Amygdala (tissue), 56 donors: ENCODE measurements at places on chromosomes 11 and 22.
A peak's percentile ranks its signal among the peaks of the same experiment; 100 is the strongest.

DNA sequence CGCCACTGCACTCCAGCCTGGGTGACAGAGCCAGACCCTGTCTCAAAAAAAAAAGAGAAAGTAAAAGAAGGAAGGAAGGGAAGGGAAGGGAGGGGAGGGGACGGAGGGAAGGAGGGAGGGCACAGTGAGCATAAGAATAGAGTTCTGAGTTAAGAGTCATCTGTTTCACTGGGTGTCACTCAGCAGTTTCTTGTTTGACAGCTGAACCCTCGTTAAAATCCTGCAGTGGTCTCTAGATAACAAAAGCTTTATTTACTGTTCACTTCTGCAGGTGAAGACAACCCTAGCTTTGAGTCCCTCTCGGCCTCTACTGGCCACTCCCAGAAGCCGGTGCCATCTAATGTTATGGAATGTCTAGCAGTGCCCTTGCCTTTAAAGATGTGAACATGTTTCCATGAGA, 71.2 kb downstream of the CLPB start:
- DNase-seq: no peak

GRCh38 chr11:71269603-71270511, 17.5 kb upstream of the SHANK2 start:
- DNase-seq: no peak

GRCh38 chr11:58659910-58660570, 37.6 kb downstream of the CNTF start:
- DNase-seq: no peak

GRCh38 chr11:88340366-88340935, 2.9 kb upstream of the CTSC start:
- no peak for DNase-seq

DNA sequence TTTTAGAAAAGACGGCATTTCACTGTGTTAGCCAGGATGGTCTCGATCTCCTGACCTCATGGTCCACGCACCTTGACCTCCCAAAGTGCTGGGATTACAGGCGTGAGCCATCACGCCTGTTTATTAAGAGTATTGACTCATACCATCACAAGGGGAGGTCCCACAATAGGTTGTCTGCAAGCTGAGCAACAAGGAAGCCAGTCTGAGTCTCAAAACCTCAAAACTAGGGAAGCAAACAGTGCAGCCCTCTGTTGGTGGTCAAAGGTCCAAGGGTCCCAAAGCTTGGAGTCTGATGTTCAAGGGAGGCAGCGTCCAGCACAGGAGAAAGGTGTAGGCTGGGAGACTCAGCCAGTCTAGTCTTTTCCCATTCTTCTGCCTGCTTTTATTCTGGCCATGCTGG, 32.8 kb upstream of the LDLRAD3 start:
- no peak for DNase-seq

DNA sequence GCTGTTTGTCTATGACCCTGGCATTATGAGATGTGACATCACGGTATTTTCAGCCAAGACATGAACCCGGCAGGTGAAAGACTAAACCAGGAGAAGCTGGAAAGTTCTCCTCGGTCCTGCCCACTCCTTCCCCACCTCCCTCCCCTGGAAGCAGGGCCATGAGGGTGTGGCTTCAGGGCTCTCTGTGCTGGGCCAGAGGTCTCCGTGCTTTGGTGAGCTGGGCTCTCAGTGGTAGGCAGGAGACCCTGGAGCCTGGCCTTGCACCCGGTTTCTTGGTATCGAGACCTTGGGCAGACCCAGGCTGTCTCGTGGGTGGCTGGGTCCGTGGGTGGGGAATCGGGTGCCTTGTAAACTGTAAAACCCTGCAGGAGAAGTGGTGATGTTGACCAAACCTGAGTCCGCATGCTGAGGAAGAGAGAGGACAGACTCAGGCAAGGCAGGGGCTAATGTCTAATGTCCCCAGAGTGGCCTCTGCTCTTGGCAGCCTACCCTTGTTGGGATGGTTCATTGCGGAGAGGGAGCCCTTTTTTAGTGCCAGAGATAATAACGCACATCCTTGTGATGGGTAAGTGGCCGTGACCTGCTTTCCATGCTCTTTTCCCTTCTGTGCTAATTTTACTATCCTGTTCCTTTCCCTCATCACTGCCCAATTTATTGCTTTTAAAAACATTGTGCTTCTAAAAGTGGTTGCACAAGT, 48.6 kb upstream of the PARVG start:
- DNase-seq: no peak

DNA sequence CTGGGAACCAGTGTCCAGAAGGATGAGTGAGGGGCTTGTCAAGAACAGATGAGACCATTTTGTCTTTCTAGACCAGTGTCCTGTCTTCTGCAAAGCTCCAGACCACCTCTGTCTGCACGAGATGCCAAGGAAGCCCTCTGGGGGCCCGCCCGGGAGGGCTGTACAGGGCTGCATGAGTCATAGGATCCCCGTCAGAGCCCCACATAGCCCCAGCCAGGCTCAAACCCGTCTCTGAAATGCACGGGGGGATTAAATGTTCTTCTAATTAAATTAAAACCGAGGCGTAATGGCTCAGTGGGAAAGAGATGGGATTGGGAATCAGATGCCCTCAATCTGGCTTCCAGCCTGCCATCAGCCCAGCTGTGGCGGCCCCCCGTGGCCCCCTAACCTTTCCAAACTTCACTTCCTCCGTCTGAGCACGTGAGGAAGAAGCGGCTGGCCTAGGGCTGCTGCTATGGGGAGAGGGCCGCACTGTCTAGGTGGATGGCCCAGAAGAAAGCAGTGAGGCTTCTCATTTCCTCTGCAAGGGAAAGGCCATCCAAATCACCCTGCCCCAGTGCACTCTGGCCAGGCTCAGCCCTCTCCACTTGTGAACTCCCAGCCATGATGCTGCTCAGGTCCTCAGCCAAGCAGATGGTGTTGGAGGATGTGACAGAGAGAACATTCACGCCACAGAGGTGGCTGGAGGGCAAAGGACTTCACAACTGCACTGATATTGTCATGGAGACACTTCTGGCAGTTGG, 32.8 kb downstream of the KCNQ1OT1 start:
- no peak for DNase-seq

- no peak for DNase-seq
Measured at GRCh38 chr11:44753961-44754645, 27.3 kb downstream of the TSPAN18 start.

DNA sequence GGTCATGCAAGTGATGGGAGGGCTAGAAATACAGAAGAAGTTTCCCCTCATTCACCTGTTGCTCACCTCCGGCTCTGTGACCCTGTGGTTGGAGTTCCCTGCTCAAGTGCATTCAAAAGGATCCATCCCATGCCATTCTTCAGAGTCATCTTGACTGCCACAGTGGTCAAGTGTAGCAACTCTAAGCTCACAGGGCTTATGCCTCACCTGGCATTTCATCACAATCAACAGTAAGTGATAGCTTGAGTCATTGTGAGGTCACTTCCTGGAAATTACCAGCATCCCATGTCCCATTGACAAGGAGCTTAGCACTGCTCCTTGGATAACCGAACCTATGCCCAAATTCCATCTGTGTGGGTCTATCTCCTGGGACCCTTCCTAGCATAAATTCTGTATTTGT, 55.6 kb downstream of the OR4C45 start:
- DNase-seq: no peak

- no peak for DNase-seq
Measured at GRCh38 chr11:110148775-110149744, 55.9 kb downstream of the ZC3H12C start.

DNA sequence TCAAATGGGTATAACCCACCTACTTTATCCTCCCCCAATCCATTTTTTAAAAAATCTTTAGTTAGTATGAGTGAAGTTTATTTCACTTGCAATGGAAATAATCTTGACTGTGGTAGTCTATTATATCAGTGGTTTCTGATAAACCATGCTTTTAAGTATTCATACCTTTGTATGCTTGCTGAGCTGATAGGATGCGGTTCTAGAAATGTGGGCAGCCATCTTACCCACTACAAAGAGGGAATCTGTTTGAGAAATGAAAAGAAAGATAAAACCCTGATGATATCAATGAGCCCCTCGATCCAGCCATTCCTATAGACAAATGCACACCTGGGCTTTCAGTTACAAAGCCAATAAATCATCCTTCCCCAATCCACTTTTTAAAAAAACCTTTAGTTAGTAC, 13.8 kb upstream of the PVALB start:
- DNase-seq: no peak

- peak; percentile 3 for DNase-seq
Measured at GRCh38 chr11:14905104-14906033, 13.3 kb upstream of the CYP2R1 start.

- DNase-seq: no peak
Measured at GRCh38 chr11:65131895-65132237, 2.5 kb downstream of the SYVN1 start.

DNA sequence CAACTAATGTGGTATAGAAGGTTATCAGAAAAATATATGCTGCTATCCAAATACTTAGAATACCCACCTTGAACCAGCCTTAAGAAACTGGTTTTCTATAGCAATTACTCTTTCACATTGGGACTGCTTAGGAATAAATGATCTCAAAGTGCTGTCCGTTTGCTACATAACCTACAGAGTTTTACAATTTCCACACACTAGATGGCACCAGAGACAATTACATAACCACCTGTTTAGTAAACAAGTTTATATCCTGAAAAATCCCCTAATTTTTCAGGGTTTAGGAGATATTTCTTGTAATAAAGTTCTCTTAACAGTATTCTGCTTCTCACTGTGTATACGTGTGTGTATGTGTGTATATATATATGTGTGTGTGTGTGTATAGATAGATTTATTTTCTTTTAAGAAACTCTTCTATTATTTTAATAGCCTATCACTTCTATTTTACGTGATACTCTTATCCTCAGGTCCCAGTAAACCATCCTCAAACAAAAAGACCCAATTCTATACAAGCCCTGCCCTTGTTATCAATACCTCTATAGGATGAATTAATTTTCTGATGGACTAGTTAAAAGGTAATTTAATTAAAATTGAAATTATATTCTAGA, 6.7 kb upstream of the OR5I1 start:
- DNase-seq: no peak

DNA sequence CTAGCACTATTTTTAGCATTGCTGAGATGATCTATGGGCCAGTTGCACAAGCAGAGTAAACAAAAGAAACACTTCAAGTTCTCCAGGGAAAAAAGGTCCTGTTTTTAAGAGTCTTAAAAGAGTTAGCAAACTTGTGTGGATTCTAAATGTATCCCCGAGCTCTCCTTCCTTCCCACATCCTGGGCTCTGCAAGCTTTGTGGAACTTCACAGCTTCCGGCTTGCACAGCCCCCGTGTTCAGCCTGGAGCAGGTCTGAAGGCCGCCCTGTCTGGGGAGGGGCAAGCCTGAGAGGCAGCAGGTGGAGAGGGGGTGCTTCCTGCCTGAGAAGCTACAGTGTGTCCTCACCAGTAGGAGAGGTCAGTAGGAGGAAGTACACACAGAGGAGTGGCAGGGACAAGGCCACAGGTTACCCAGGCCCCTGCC, 35.1 kb upstream of the SUSD2 start:
- DNase-seq: no peak

DNA sequence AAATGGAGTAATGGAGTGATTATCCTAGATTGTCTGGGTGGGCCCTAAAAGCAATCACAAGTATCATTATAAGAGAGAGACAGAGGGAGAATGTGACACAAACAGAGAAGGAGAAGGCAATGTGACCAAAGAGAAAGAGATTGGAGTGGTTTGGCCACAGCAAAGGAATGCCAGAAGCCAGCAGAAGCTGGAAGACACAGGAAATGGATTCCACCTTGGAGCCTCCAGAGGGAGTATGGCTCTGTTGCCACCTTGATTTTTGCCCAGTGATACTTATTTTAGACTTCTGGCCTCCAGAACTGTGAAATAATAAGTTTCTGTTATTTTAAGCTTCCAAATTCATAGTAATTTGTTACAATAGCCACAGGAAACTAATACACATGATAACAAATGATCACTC, 36.8 kb upstream of the OR5P2 start:
- no peak for DNase-seq

GRCh38 chr11:1226226-1226985, 3.5 kb downstream of the MUC5B start:
- DNase-seq: no peak

GRCh38 chr11:124577716-124578427, 8.1 kb downstream of the OR8A1 start:
- DNase-seq: no peak

DNA sequence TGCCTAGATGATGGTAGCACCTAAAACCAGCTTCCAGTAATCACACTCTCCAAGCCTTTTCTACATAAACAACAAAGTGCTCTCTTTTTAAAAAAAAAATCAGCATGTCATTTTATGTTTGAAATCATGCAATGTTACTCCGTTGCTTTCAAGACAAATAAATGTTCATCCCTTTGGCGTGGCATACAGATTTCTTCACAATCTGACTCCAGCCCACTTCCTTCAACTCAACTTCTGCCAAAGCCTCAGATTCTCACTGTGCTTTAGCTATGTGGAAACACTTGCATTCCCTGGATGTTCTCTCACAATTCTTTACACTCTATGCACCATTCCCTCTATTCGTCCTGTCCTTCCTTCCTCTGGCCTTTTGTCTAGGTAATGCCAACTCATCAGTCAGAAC, 206.3 kb upstream of the BLID start:
- DNase-seq: no peak

- DNase-seq: no peak
Measured at GRCh38 chr22:44711241-44711560, 9.2 kb downstream of the PRR5 start.

- no peak for DNase-seq
Measured at GRCh38 chr11:128151338-128151737, 436.0 kb downstream of the ETS1 start.

DNA sequence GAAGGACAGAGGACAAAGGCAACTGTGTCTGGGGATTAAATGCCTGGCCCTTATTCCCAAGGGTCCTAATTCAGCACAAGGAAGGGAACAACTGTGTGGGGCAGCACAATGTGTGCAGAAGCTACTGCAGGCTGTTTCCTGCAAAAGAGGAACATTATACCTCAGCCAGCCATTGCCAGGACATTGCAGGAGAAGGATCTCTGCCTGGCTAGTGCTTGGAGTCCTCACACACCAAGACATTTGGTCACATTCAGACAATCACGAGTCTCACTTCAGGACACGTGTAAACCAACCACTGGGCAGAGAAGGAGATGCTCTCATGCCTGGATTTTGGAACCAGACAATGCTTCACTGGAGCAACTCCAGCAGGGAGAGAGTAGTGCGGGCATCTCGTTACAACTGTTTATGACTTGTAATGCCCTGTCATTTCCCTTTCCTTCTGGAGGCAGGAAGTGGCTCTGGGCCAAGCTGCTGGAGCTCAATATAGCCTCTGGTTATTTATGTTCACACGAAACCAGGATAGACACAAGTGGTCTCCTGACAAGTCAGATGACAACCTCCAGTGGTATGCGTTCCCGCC, 23.9 kb upstream of the ZC3H12C start:
- no peak for DNase-seq

DNA sequence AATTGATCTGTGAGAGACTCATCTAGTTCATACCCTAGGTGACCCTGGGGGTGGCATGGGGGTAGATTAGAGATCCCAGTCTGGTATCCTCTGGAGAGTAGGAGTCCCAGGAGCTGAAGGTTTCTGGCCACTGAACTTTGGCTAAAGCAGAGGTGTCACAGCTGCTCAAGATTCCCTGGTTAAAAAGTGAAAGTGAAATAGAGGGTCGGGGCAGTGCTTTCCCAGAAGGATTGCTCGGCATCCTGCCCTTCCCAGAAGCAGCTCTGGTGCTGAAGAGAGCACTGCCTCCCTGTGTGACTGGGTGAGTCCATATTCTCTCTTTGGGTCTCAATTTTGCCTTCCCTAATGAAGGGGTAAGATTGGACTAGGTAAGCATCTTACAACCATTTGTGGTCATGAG, 653 bp downstream of the IL18BP start:
- DNase-seq: no peak

GRCh38 chr11:66082946-66083698, 13.1 kb downstream of the PACS1 start:
- no peak for DNase-seq
